Ovary (tissue), 10 donors: ENCODE measurements at places on chromosomes 3 and 15. TPM values are rescaled to one million over a fixed set of nuclear protein-coding genes. Genes with fewer than 3 reads are reported as not detected.

The C3orf80 gene
- 0.27 TPM for polyA plus RNA-seq

The RBP2 gene
- not detected for polyA plus RNA-seq

The CATSPER2 gene
- 2.5 TPM for polyA plus RNA-seq

The GOLGA8T gene
- 0.17 TPM for polyA plus RNA-seq

The ZPLD1 gene
- 0.34 TPM for polyA plus RNA-seq
